ENCODE measurements at places on chromosomes 3 and 15.
A peak's percentile ranks its signal among the peaks of the same experiment; 100 is the strongest.

- no peaks in the 10 kb centered on the region for H3K36me3 ChIP-seq
- H3K4me1 ChIP-seq: peaks cover 20% of the 10 kb centered on the region
- no peak for DNase-seq
Measured at GRCh38 chr15:99433026-99433756, 132.6 kb upstream of the MEF2A start.

DNA sequence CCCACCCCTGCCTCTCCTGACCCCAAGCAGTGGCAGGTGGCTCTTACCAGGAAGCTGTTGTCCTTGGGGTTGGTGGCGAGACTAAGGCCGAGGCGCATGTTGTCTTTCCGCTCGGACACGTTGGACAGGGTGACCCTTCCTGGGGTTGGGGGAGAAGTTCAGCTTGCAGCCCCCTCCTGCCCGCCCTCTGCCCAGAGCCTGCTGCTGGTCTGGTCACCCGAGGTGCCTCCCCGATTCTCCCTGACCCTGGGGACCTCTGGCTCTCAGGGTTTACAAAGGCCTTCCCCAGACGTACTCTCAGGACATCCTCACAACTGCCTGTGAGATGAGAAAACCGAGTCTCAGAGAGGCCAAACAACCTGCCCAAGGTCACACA, 67.3 kb downstream of the ITGA11 start:
- DNase-seq: no peak
- H3K27me3 ChIP-seq: peaks cover 7% of the 10 kb centered on the region
- no peak overlapping the region for H3K27ac ChIP-seq
- H3K4me1 ChIP-seq: peaks cover 5% of the 10 kb centered on the region

GRCh38 chr3:37701734-37702433, 159.8 kb upstream of the CTDSPL start:
- H3K4me3 ChIP-seq: no peak overlapping the region
- H3K4me1 ChIP-seq: no peaks in the 10 kb centered on the region
- H3K36me3 ChIP-seq: no peaks in the 10 kb centered on the region
- no peak overlapping the region for H3K27ac ChIP-seq
- DNase-seq: no peak

DNA sequence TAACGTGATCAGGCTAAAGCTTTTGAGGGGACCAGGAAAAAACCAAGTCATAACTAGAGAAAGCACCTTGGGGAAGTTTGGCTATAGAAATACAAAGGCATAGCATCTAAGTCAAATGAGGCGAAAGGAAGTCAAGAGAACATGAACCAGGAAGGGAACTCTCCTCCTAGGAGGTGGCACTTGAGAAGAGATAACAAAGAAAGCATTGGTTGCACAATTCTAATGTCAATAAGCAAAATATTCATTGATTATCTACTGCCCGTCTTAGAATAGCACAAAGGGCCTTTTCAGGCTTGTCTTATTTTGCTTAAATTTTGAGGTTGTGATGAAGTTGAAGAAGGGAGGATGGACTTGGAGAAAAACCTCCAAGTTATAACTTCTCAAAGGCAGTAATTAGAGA, 73.4 kb downstream of the ALCAM start:
- no peak overlapping the region for H3K27ac ChIP-seq
- no peak overlapping the region for H3K4me3 ChIP-seq
- no peak for DNase-seq
- H3K27me3 ChIP-seq: no peaks in the 10 kb centered on the region
- H3K36me3 ChIP-seq: peaks cover 3% of the 10 kb centered on the region
- no peaks in the 10 kb centered on the region for H3K4me1 ChIP-seq

GRCh38 chr15:75054172-75054897, 30.9 kb downstream of the PPCDC start:
- no peaks in the 10 kb centered on the region for H3K27me3 ChIP-seq
- no peaks in the 10 kb centered on the region for H3K36me3 ChIP-seq
- DNase-seq: no peak
- no peaks in the 10 kb centered on the region for H3K4me1 ChIP-seq

DNA sequence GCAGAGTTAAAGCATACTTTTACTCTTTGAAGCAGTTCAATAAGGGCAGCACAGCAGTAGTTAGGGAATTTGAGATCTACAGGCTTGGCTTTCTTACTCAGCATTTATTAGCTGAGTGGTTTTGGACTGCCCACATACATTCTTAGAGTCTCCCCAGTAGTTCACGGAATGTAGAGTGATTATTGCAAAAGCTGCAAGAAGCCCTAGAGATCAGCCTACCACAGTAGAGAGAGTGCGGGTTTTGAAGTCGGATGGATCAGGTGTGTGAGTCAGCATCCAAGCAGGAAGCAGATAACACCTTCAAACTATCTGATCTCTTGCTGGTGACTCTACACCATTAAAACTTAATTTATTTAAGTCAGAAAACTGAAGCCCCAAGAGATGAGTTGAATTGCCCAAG, 171.9 kb downstream of the SYNPR start:
- H3K4me1 ChIP-seq: no peaks in the 10 kb centered on the region

DNA sequence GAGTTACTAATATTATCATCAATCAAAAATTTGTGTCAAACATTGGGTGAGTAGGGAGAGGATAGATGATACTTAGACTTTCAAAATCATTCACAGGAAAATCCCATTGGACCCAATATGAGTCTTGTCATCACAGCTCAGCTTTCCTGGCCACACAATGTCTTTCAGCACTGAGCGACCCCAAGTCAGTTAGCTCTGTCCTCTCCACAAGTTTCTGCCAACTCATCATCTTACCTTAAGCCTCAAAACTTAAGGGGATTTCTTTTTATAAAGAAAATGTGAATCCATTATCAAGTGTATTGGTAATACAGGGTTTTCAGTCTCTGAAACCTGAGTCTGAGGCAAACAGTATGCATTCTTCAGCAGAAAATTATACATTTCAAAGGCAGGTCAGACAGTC, 55.8 kb downstream of the SUMF1 start:
- peaks cover 47% of the 10 kb centered on the region for H3K4me1 ChIP-seq
- H3K27ac ChIP-seq: peak overlapping the region; percentile 47
- no peak overlapping the region for H3K4me3 ChIP-seq
- H3K27me3 ChIP-seq: no peaks in the 10 kb centered on the region
- no peak for DNase-seq

DNA sequence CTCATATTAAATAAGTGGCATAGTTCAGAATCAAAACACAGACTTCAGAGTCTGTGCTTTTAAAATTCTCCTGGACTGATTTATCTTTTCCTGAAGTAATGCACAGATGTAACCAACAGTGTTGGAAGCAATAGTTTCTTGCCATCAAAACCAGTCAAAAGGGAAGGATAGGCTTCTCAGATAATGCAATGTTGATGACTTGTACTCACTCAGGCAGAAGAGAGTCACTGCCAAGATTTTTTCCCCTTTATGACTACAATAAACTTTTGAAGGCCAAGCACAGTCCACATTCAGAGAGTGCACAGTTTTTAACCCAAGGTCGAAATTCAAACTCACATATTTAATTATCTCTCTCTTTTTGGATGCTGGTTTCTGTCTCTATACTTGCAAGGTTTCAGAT, 305.0 kb upstream of the SGO1 start:
- no peaks in the 10 kb centered on the region for H3K27me3 ChIP-seq
- no peak overlapping the region for H3K4me3 ChIP-seq
- no peak for DNase-seq
- H3K27ac ChIP-seq: no peak overlapping the region
- no peaks in the 10 kb centered on the region for H3K4me1 ChIP-seq

DNA sequence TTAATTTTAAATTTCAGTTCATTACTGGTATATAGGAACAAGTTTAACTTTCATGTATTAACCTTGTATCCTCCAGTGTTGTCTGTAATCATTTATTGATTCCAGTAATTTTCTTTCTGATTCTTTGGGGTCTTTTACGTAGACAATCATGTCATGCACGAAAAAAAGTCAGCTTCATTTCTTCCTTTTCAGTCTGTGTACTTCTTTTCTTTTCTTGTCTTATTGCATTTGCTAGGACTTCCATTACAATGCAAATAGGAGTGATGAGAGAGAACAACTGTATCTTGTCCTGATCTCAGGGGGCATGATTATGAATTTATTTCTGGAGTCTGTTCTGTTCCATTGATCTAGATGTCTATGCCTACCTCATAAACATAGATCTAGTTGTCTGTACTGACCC, 56.5 kb downstream of the STT3B start:
- H3K27ac ChIP-seq: no peak overlapping the region
- H3K36me3 ChIP-seq: peaks cover 80% of the 10 kb centered on the region
- peaks cover 41% of the 10 kb centered on the region for H3K4me1 ChIP-seq
- no peak for DNase-seq

Data from activated CD4-positive, alpha-beta memory T cell treated with anti-CD3 and anti-CD28 coated beads for 36 hours (primary cell).